ENCODE measurements at places on chromosomes 5 and 9.

DNA sequence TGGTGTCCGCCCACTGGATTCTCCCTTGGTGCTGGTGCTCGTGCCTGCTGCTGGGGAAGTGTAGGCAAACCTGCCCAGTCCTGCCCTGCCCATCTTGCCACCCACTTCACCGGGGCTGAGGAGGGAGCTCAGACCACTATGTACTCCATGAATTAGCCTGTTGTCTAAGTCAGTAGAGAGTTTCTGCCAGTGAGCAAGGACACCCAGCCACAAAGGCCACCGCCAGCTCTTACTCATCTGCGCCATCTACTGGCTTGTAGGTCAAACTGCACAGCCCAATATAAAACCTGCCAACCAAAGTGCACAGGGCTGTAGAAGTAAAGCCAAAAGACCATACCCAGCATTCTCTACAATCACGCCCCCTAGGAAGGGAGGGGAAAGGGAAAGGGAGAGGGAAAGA lies 102.3 kb downstream of the GLIS3 start:
- DNase-seq = no peak

- no peak for DNase-seq
Measured at GRCh38 chr5:172936401-172936800, 22.8 kb upstream of the RPL26L1 start.

DNA sequence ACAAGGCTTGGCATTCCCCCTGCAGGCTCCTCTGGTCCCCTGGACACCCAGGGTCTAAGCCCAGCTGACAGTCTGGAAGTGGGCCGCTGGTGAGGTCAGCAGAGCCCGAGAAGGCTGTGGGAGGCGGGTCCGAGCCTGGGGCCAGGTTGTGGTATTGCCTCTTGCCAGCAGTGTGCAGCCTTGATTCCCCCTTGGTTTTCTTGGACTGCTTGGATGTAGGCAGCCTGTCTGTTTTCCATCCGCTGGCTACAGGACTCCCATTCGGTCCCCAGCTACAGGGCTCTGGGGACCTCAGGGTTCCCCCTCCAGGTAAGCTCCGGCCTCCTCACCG lies 1.6 kb downstream of the AIF1L start:
- no peak for DNase-seq

DNA sequence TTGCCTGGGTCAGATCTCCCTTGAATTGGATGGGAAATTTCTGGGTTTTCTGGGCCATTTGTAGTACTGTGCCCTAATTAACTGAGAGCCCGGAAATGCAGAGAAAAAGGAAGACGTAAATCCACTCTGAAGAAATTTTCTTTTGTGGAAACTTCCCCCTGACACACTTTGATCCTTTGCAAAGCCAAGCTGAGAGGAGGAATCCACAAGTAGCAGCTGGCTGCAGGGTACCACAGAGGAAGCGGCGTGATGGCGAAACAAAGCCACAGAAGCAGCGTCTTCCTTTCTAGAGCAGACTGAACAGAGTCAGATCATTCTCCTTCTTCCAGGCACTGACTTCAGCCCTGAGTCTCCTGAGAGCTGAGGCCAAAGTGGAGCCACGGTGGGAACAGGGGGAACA lies 47.1 kb upstream of the ZNF354A start:
- DNase-seq = no peak

DNA sequence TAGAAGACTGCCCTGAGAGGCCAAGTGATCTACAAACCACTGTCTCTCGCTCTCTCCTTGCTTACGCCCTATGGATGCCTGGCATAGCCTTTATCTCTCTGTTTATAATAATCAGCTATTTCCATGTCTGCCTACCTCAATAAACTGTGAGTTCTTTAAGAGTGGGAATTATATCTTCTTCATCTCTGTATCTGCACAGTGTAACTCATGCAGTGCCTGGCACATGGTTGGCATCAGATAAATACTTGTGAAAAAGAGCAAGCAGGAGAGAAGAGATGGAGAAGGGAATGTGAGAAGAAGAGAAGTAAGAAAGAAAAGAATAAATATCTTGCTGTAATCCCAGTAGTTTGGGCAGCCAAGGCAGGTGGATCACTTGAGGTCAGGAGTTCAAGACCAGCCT lies 94.6 kb upstream of the TNPO1 start:
- no peak for DNase-seq

DNA sequence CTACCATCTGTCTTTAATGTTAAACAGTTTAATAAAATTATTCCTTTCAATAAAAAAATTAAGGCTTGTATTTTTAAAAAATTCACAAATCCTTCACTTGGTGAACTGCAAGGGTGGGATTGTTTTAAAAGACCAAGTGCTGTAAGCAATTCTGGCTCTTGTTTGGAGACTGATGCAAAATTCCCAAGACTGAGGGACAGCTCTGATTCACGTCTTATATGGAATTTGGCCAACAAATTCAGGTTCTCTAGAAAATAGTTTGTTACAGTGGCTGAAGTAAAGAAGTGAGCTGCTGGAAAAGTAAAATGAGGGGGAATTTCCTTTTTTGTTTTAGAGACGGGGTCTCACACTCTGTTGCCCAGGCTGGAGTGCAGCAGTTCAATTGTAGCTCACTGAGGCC lies 58.3 kb downstream of the PRELID2 start:
- no peak for DNase-seq

DNA sequence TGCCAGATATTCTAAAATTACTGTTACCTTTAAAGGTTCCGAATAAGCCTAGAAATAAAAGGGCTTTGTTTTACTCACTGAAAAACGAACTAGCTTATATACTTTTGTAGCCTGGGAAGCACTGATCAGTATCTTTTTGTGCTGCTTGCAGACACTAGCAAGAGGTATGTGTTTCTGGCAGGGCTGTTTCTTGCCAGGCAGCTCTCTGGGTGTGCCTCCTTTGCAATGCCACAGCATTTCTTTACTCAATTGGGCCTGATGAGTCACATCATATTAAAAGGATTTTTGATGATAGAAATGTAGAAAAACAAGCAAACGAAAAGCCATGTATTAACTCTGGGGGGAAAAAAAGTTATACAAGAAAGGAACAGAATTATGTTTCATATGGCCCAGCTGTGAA lies 35.6 kb downstream of the CD180 start:
- DNase-seq = peak; percentile 48

- DNase-seq = peak; percentile 37
Measured at GRCh38 chr5:42583322-42583721, 160.1 kb downstream of the GHR start.

DNA sequence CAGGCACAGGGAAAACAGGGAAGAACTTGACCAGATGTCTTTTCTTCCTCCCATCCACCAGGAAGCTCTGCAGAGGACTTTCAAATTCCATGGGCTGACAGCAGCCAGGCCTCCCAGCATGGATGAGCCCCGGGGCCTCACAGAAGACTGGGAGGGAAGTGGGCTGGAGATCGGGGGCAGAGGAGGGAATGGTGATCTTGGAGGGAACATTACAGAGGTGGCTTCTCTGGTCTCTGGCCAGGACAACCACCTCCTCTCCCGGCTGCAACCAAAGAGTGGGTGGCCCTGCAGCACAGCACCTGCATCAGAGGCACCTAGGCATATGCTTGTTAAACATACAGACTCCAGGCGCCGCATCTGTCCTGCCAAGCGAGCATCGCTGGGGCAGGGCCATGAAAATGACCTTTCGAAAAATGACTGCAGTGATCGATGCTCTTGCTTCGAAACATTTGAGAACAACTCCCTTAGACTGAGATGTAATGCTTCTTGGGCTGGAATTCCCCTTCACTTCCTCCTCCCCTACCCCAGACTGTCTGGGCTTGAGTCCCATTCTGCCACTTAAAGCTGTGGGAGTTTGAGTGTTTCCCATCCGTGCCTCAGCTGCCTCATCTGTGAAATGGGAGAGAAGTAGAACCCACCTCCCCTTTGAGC lies 68.7 kb upstream of the UNC5A start:
- no peak for DNase-seq

- DNase-seq = no peak
Measured at GRCh38 chr5:78776637-78777036, 128.1 kb upstream of the LHFPL2 start.

GRCh38 chr9:77851882-77852595 lies 179.6 kb downstream of the GNAQ start:
- no peak for DNase-seq

DNA sequence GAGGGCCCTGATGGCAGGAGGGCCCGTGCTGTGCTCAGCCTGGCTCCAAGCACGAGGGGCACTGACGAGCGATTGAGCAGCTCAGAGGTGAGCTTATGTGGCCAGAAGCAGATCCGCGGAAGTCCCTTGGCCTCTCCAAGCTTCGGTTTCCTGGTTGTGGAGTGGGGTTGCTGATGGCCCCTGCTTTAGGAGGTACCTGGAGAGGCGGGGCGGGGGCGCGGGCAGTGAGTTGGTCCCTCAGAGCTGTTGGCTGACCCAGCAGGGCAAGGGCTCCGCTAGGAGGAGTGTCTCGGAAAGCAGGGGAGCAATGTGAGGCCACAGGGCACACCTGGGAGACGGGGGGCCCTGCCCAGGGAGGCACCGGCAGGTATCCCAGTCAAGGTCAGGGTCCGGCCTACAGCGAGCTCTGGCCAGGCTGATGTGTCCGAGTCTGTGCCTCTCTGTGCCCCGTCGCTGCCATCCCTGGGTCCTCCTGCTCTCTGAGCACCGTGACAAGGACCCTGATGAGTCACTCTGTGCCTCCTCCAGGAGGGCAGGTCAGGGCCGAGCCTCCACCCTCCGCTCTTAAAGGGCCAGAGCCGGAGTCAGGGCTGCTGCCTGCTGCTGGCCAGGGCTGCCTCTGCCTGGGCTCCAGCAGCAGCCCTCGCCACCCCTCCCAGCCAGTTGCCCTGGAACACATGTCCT lies 14.8 kb downstream of the NCS1 start:
- no peak for DNase-seq

- peak; percentile 33 for DNase-seq
Measured at GRCh38 chr5:98770209-98770910, 3.1 kb upstream of the RGMB start.

DNA sequence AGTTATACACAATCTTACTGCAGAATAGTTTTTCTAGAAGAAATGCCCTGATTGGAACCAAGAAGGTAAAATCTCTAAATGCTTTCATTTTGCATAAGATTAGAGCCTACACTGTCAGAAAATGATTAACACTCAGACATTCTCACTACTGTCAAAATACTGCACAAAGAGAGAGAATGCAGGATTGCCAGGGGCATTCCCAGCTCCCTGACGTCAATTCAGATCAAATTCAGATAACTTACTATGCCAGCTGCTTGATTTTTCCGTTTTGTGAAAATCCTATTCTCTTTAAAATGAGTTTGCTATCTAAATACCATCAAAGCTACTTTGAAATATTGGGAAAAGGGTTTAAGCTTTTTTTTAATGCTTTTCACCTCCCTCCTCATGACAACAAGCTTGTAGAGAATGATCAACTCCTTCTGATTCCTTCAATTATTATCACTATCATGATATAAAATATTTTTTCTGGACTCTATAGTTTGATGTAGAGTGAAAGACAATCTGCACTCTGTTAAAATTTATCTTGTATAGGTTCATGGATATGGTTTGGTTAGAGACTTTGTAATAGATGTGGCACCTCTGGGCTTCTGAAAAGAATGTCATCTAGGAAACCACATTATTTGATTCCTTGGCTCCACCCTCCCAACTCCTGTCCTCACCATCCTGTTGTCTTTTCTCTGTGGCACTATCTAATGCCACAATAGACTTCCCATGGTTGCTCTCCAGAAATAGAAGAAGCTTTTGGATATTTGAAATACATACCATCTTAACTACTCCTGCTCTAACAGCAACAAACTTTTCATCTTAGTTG lies 407.7 kb downstream of the PDE4D start:
- no peak for DNase-seq

DNA sequence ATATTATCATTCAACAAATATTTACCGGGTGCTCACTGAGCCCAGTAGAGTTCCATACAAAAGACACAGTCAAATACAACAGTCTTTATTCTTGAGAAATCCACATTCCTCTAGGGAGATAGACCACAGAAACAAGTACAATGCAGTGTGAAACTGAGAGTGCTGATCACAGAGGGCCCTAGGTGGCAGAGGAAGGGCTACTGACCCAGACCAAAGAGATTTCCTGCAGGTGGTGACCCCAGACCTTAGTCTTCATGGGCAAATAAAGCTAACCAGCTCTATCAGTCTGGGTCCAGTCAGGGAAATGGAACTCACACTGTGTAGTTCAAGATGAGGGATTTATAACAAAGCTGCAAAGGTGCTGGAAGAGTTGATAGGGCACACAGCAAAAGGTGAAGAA lies 110.4 kb upstream of the SLC27A6 start:
- no peak for DNase-seq

DNA sequence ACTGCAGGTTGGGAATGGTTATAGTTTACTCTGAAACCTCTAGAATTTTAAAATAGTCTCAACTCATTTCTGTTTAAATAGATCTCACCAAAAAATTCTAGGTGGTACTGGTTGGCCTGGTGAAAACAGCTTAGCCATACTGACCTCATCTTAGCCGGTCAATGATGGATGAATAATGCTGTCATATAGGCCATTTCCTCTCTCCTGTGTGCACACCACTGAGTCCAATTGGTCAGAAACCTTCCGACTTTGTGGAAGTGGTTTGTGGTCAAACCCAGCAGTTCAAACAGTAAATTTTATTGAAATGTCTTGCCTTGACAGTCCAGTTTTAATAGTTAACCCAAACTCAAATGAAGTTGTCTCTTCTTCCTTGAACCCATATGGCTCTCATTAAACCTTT lies 98.6 kb downstream of the GIN1 start:
- no peak for DNase-seq

DNA sequence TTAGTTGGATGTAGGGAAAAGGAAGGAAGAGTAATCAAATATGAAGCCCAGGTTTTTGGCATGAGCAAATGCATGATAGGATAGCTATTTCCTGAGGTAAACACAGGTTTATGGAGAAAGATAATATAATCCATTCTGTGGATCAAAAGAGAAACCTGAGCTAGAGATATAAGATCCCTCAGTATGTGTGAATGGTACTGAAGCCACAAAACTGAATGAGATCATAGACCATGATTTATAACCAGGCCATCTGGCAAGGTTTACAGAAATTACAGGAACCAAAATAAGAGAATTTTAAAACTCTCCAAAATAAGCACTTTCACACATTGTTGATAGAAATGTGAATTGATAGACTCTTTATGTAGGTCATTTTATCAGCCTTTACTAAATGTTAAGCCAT lies 28.7 kb upstream of the ECM2 start:
- no peak for DNase-seq

- no peak for DNase-seq
Measured at GRCh38 chr5:154501566-154501965, 23.5 kb upstream of the HAND1 start.

- no peak for DNase-seq
Measured at GRCh38 chr9:133690081-133690561, 48.0 kb downstream of the SARDH start.

GRCh38 chr9:90432951-90433350 lies 209.7 kb downstream of the DIRAS2 start:
- no peak for DNase-seq

DNA sequence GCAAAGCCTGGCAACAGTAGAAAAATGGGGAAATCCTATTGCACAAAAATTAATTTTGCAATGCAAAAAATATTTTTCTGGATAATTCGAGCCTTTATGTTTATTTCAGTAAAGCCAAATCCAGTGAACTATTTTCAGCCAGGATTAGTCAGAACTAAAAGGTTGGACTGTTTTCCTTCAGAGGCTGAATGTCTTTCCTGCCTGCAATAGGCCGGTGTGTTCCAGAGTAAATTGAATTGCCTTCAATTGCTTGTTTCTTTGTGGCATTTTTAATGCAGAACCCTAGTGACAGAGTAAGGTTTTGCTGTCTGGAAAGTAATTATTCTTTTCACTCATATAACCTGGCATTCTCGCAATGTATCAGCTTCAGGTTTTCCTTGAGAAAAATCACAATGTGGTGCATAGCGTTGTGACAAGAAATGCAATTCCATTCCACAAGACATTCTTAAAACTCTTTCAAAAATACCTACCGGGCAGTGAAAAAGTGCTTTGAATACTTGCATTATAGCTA lies 183.7 kb downstream of the GLIS3 start:
- DNase-seq = no peak
